Stimulated activated CD8-positive, alpha-beta memory T cell treated with anti-CD3 and anti-CD28 coated beads, Interleukin-2, amount 100 ng/mL, for 48 hours (primary cell): ENCODE measurements at places on chromosomes 7 and 10.

GRCh38 chr7:151503902-151504714, 15.6 kb downstream of the RHEB start:
- DNase-seq, result no peak

DNA sequence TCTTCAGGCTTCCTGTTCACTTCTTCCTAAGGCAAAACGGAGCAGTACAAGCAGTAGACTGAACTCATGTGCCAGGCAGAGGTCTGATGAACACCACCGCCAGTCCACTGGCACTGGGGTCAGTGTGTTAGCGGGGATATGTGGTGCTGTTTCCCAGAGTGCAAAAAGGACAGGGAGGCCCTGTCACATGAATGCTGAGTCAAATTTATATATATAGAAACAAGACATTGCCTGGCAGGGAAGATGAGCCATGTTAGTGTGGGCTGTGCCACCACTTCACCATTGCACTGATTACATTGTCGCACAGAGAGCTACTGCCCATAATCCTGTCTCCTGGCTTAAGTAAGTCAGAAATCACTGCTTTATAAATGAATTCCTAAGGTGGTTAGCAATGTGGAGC, 122.2 kb upstream of the AMPH start:
- DNase-seq, result no peak

DNA sequence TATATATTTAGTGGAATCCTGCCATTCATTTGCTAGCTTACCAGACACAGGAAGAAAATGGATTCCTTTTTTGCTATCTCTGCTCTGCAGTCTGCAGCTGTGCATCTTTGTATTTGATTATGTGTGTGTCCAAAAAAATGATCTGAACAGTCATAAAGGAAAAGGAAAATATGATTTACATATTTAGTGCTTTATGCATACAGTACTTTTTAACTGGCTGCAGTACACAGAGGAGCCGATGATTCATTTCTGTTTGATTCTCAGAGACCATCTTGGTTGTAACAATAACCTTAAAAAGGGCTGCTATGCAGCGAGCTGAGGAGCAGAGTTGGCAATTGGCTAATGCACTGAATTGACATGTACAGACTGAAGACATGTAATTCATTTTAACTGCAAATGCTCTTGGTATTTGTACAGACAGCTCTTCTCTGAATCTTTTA, 151.3 kb upstream of the FZD1 start:
- no peak for DNase-seq

DNA sequence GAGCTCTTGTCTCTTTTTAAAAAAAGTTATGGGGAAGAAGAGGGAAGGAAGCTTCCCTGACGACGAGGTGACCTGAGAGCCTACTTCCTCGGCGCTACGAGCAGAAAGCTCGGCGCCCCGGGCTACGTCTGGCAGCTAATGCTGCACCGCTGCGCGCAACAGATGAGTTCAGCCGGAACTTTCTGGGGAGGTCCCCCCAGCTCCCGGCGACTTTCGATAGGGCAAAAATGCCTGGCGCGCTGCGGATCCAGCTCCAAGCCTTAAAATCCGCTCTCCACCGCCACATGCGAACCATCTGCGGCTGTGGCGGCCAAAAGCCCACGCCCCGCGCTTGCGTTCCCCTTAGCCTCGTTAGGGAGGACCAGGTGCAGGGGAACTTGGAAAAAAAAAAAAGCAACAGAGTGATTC, 621 bp downstream of the P4HA1 start:
- DNase-seq, result peak; percentile 59
